ENCODE measurements at places on chromosomes 16 and 17.
A peak's percentile ranks its signal among the peaks of the same experiment; 100 is the strongest.

DNA sequence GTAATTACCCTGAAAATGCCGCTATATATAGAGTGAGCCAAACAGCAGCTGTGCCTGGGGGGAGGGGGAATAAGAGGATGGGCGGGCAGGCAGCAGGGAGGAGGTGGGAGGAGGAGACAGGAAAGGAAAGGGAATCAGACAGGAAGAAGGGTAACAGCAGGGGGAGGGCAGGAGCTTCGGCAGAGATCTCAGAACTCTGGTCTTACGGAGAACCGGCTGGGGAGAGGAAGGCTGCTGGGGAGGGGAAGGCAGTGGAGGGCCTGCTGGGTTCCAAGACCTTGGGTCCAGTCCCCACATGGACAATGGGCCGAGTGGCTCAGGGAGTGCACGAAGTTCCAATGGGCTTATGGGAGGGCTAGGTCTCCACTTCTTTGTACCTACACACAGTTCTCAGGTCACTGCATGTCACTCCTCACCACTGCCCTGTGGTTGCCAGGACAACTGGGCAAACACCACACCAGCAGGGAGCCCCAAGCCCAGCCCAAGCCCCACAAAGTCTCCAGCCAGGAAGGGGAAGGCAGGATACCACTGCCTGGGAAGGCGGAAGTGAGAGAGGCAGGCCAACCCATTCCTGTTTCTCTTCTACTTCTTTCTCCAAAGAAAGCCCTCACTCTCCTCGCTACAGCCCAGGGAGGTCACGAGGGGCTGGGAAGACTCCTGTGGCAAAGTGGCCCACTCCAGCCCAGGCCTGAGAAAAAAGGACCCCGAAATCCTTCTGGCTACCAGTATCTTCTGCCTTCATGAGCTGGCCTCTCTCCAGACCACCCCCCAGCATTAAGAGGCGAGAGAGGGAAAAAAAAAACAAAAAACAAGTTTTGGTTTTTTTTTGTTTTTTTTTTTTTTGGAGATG, 25.3 kb downstream of the G6PC3 start:
- peak; percentile 93 for DNase-seq

- peak; percentile 20 for DNase-seq
Measured at GRCh38 chr17:37742116-37742761, 2.6 kb downstream of the HNF1B start.

DNA sequence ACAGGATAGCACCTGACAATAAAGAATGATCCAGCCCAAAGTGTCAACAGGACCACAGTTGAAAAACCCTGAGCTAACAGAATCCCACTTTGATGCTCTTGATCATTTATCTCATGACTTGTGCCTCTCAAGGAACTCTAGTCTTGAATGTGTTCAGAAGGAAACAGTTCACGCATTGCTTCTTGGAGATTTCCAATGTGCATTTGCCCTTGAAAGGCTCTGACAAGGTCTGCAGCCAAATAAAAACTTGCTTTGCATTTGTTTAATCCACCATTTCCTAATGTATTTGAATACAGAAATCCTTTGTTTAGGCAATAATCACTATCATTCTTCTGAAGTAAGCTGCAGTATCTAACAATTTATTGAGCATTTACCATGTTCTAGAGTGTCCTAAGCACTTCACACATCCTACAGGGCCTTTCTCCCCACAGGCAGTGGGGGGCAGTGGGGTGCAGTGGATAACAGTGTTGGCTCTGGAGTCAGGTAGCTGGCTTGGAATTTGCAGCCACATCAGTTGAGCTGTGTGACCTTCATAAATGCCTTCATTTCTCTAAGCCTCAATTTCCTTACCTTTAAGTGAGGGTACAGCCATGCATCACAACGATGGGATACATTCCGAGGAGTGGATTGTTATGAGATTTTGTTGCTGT, 239.7 kb downstream of the XYLT1 start:
- DNase-seq, result no peak

- DNase-seq, result peak; percentile 92
Measured at GRCh38 chr17:13429201-13429600, 172.5 kb downstream of the HS3ST3A1 start.

DNA sequence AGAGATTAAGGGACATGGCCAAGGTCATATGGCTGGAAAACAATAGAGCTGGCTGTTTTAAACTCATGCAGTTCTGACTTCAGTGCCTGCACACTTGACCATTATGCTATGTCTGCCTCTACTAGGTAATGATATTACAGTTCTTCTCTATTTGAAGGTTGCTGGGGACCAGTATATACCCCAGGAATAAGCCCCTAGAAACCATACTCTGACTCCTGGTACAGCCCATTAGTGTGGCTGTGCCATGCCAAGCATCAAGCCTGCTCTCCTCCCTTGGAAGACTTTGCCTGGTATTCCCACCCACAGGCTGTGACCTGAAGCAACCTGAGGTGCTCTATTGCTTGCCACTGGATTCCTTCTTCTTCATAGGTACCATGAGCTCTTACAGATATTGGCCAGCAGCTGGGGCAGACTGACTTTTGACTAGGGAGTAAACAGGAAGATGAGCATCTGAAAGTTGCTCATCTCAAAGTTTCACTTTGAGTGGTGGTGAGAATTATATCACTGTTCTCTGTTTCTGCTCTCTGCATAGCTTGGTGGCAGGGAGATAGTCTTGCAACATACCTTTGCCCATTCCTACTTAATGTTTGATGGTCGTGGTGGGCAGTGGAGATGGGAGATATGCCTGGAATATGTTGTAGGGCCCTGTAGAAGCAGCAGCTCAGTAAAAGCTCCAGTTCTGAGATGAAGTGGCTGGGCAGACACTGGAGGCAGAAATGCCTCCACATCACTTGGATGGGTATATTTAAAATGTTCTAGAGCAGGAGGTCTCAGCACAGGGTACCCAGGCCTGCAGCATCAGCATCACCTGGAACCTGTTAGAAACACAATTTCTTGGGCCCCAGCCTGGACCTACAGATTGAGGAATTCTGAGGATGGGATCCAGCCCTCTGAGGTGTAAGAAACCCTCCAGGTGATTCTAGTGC, 274.7 kb downstream of the HS3ST4 start:
- no peak for DNase-seq

DNA sequence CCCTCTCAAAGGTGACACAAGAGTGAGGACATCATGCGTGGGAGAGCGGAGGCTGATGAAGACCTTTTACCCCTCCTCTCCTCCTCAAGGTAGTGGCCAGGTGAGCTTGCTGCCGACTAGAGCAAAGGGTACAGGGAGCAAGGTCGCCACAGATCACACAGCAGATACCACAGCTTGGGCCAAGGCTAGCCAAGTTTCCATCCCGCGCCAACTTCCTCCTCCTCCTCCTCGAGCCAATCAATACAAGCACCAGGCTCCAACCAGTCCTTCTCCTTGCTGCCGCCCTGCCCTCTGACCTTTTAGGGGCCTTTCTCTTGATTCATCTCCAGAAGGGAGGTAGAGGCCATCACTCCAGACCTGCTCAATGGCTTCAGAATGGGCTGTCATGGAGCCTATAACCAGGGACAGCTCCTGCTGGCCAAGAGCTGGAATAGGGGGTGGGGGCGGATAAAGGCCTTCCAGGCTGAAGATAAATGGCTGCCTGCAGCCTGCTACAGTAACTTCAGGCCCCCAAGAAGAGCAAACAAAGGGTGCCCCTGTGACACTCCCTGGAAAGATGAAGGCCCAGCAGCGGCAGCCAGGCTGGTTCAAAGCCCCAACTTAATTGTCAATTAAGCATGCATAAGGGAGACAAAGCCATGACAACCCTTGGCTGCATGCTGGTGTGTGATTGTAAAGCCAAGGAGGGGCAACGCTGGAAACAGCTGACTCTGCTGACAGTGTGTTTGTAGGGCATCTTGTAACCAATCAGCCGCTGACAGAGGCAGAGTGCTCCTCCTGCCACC, 17.8 kb downstream of the HNF1B start:
- DNase-seq, result no peak

DNA sequence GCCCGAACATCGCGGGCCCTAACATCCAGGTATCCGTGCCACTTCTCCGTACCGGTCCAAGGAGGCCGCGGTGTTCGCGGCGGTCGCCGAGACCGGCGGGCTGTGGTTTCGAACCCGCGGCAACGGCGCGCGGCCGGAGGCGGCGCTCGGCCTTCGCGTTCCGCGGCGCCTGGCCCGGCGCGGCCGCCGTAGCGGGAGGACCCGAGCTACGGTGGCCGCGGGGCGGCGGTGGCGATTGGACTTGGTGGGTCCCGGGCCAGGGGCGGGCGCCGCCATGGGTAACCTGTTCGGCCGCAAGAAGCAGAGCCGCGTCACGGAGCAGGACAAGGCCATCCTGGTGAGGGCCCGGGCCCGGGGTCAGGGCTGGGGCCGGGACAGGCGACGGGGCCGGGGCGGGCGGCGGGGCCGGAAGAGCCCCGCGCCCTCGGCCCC, at the start of gene CHMP6:
Gene CHMP6 (plus strand): TSS at position 197 of the 432 bp plus-strand sequence. CDS start 78 bp downstream, at position 275.
- DNase-seq, result peak; percentile 76

DNA sequence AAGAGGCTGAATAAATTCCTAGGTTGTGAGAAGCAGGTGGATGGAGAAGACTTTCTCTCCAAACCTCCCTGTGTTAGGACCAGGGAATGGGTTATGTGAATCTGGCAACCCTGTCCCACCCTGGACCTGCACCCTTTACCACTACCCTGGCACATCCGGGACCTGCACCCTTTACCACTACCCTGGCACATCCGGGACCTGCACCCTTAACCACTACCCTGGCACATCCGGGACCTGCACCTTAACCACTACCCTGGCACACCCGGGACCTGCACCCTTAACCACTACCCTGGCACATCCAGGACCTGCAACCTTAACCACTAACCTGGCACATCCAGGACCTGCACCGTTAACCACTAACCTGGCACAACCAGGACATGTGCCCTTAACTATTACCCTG, 207.0 kb upstream of the CACNG3 start:
- no peak for DNase-seq

DNA sequence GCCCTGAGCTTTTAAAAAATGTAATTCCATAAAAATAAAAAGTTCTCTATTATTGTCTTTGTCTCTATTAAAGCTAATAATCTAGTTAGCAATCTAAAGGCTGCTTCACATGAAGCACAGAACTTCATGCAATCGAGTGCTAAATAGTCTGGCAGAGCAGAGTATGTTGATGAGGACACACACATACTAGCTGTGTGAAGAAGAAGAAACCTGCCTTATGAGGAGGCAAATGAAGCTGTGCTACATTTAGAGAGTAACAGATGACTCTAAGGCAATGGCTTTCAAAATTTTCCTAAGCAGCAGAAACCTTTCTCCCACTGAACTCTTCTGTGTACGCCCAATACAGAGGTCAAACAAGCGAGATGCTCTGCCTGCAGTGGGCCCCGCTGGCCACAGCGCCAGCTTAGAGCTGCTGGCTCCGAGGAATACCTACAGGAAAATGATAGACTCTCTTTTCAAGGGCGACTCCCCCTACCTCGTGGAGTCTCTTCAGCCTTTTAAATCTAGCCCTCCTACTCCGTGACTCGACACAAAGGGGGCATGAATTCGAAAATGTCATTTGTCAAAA, 39.2 kb downstream of the GNA13 start:
- DNase-seq, result no peak

DNA sequence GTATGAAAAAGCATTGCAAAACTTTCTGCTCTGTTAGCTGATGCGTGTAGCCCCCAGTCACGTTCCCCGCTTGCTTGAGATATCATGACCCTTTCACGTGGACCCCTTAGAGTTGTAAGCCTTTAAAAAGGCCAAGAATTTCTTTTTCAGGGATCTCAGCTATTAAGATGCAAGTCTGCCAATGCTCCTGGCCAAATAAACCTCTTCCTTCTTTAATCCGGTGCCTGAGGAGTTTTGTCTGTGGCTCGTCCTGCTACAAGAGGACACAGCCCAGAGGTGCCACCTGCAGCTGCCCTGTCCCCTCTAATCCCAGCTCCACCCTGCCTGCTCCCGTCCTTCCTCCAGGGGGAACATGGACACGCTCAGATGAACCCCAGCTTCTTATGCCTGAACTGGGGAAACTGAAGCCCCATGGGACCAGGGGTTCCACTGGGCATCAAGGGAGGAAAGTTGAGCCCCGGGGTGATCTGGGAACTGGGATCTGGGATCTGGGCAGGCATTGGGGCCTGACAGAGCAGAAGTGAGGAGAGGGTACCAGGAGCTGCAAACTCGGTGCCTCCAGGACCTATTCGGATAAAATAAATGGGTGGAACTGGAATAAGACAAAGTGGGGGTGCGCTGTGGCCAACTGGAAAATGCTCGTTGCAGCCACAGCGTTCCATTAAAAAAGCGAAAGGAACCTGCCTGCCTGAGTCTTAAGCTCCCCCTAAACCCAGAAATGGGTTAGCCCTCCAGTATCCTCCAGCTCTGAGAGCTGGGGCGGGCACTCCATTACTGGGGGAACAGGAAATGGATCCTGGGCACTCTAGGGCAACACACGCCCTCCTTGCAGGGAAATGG, 19.7 kb downstream of the QPRT start:
- DNase-seq, result no peak

DNA sequence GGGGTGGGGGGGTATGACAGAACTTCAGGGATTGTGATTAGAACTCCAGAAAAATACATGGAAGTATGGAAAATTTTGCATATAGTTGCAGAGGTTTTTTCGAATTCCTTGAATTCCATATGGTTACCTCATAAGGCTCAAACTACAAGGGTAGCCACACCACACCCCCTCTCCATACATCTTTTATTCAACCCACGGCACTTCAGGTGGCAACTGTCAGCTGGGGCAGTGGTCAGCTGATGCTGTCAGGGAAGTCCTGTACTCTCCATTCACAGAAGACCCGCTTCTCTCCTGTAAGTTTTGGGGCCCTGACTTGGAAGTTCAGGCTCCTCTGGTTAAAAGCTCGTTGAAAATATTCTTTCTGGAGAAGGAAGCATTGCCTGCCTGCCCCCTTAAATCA, 57.5 kb upstream of the CLEC19A start:
- DNase-seq, result no peak

GRCh38 chr16:2280981-2281542, 13.1 kb upstream of the RNPS1 start:
- DNase-seq, result no peak

- DNase-seq, result no peak
Measured at GRCh38 chr16:71568551-71568950, 8.3 kb downstream of the TAT start.

DNA sequence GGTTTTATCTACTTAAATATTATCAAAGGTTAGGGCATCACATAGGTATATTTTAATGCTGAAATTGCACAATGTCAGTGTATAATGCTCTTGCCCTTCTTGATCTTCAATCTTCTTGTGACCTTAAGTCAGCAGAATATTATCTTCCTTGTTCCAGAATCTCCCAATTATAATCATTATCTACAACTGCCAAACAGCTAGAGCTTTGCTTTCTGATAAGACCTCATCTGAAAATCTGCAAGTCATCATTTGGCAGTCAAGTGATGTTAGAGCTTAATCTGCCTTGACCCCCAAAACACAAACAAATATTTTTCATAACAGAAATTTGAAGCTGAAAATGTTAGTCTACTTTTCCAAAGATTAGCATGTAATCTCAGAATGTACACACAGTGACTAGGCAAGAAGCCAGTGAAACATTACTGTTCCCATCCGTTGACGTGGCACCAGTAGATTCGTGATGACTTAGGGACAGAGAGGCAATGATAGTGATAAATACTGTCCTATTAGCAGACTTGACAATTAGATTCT, 19.8 kb downstream of the REXO5 start:
- DNase-seq, result peak; percentile 44

- no peak for DNase-seq
Measured at GRCh38 chr16:24009955-24010354, 174.2 kb downstream of the PRKCB start.

Measured in IMR-90 (cell line).